Activated T-cell treated with anti-CD3 and anti-CD28 coated beads for 24 hours (primary cell): ENCODE measurements at places on chromosomes 11 and 22.

- no peak for DNase-seq
Measured at GRCh38 chr11:85819441-85819840, 8.5 kb upstream of the SYTL2 start.

GRCh38 chr22:24355574-24355973, 71.8 kb upstream of the ADORA2A start:
- no peak for DNase-seq

DNA sequence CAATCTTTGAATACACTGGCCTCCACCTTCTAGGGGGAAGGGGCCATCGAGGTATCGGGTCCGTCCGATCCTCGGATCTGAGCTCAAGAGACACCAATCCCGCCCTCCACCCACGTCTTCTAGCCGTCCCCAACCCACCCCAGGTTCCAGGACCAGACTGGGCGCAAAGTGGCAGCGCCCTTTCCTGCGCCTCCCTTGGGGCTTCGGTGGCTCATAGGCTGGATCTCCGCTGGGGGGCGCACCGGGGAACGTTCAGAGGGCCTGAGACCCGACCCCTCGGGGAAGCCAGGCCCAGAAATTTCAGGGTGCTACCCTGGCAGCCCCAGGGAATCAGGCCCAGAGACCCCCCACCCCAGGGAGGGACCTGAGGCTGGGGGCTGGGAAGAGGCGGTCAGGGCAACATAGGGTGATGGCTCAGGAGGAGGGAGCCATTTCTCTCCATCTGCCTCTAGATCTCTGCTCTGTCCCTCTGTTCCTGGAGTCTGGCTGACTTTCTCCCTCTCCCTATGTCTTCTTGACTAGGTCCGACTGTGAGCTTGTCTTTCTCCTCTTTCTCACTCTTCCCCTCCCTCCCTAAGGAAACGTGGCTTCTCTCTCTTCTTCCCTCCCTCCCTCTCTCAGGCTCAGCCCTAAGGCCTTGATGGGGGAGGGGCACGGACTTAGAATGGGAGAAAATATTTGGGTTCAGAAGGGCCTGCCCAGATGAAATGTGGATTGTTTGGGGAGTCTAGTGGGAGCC, 1.1 kb downstream of the CREB3L1 start:
- DNase-seq: peak; percentile 11

- no peak for DNase-seq
Measured at GRCh38 chr11:94563848-94564467, 3.2 kb upstream of the PIWIL4 start.

DNA sequence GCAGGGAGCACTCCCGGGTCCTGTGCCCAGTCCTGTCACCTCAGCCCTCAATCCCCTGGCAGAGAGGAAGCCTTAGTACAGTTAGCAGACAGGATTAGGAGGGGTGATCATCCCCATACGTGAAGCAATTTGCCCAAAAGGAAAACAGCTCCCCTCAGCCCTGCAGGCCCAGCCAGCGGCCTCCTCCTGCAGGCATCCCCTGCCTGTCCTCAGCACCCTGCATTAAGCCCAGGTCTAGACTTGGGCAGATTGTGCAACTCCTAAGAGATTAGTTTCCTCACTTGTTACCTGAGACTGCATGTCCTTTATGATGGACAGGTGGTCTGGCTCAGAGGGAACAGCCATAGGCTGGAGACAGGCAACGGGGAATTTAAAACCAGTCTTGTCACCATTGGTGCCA, 95.5 kb upstream of the TMEM45B start:
- no peak for DNase-seq
